ENCODE measurements at places on chromosomes 16 and 17. TPM values are rescaled to one million over a fixed set of nuclear protein-coding genes. Genes with fewer than 3 reads are reported as not detected.

The CIBAR2 gene
- total RNA-seq = not detected

The GFAP gene
- 1.0 TPM for total RNA-seq

The TAT gene
- total RNA-seq = 0.35 TPM

The ACSM3 gene
- total RNA-seq = 1.9 TPM

The HSPB9 gene
- total RNA-seq = not detected

The TAC4 gene
- not detected for total RNA-seq

The PRRT2 gene
- total RNA-seq = 5.2 TPM

The CDRT15L2 gene
- total RNA-seq = not detected

The CLUH gene
- 36.6 TPM for total RNA-seq
